ENCODE measurements at places on chromosomes 12 and 14.

DNA sequence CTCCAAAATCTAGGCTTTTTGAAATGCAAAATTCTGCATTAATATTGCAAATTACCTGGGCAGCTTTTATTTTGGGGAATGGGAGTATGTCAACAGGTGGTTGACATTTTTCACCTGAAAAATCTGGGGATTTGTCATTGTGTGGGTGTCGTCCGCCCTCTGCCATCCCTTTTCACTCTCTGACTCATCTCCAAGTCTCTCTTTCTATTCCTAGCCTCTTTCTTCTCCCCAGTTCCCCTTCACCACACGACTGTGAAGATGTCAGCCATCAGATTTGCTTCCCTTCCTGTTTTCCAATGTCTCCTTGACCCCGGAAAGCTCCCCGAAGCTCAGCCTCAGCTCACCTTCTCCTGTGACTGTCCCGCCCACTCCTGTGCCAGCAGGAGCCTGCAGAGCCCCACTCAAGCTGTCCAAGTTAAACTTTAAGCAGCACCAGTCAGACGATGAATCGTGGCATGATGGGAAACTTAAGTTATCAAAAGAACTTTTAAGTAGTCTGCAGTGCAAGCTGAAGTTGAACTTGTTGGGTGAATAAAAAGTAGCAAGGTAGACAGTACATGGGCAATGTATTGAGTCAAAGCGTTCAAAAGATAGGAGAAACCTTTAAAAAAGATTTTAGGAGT lies 590.2 kb downstream of the VRK1 start:
- DNase-seq: no peak

GRCh38 chr12:116545936-116546335 lies 13.2 kb upstream of the MAP1LC3B2 start:
- DNase-seq: no peak

DNA sequence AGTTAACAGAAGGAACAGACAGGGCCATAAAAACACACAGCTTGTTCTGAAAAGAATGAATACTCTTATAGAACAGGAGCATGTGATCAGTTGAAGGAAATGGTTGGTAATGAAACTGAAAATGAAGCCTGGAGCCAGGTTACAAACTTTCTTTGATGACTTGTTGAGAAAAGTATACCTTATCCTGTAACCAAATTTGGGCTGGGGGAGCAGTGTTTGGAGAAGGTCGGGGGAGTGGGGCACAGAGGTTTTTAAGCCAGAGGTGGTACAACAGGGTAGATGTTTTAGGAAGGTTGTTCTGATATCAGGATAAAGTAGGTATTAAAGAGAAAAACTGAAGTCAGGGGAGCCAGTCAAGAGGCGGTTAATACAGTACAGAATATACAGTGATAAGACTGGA lies 8.2 kb downstream of the GOLT1B start:
- DNase-seq: peak; percentile 65

DNA sequence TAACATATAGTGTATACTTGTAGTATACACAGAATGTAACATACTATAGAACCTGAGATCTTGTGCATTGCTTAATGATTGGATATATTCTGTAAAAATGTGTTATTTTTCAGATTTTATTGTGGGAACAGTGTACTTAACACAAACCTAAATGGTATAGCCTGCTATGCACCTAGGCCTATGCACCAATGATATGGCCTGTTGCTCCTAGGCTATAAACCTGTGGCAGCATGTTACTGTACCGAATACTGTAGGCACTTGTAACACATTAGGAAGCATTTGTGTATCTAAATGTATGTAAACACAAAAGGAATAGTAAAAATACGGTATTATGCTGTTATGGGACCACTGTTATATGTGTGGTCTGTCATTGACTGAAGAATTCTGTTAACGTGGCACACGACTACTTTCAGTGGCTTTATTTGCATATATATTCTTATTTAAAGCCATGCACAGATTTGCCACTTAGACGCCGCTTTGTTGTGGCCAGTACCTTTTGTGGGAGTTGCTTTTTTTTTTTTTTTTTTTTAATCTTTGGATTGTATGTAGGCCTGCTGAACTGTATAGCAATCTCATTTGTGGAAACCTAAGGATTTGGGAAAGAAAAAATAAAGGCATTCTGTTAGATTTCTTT lies 7.4 kb downstream of the PAPOLA start:
- DNase-seq: no peak

GRCh38 chr12:100199347-100200149 lies 1.1 kb upstream of the ACTR6 start:
- DNase-seq: peak; percentile 62

DNA sequence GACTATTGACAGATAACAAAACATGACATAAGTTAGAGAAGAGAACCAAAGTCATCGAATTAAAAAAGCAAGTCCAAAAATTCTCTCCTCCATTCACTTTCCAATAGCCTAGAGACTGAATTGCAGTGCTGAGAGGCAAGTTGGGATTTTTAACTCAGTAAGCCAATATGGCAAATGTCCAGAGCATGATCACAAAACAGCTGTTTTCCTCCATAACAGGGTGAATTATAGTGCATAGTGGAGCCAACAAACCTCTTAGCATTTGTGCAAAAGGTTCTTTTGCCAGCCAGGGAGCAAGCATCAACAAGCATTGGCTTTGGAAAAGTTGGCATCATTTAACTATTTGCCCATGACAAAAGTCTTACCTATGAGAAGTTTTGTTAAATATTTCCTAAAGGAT lies 458.8 kb upstream of the NOVA1 start:
- no peak for DNase-seq

Data from CD4-positive, alpha-beta T cell treated with Interferon alpha-2 for 1 hour (primary cell).